ENCODE measurements at places on chromosomes 1 and 21. TPM values are rescaled to one million over a fixed set of nuclear protein-coding genes. Genes with fewer than 3 reads are reported as not detected.

- DNase-seq = no peak
These were observed 10.1 kb upstream of the ERICH3 start for GRCh38 chr1:74683656-74684055.

- no peak for DNase-seq
These were observed 38.5 kb downstream of the CSMD2 start for GRCh38 chr1:34126486-34126885.

GRCh38 chr1:12144236-12144635 lies 22.6 kb upstream of the TNFRSF1B start:
- DNase-seq = peak; percentile 76

DNA sequence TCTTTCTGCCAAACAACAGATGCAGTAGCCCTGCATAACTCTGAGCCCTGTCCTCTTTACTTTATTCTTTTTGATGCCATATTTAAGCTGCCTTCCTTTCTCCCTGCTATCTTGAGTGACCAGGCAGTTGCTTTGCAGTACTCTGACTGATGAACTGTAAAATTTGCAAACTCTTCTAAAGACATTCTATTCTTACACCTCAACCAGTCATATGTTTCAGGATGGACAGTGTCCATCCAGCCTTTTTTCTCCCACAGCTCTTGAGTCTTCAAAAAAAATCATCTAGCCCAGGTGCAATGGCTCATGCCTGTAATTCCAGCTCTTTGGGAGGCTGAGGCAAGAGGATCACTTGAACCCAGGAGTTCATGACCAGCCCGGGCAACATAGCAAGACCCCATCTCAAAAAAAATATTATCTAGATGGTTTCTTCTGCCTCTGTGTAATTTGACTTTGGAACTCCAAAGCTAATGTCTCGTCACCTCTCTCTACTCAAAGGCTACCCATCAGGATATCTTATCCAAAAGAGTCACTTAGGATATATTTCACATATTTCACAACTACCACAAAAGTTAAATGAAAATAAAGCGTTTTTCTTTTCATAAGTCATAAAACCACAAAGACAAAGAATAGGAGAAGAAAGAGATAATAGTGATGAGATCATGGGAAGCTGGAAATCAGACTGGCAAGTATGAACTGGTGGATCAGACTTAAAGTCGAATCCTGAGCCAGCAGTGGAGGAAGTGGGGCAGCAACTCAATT lies 54.6 kb upstream of the IPO9 start:
- DNase-seq = no peak

GRCh38 chr1:53077599-53077965 lies 15.6 kb downstream of the PODN start:
- DNase-seq = peak; percentile 62

GRCh38 chr1:47180603-47181094 lies 9.2 kb downstream of the PDZK1IP1 start:
- DNase-seq = peak; percentile 19

Gene TRAPPC3
- polyA plus RNA-seq = 60.2 TPM

Gene PALMD
- polyA plus RNA-seq = 12.7 TPM

DNA sequence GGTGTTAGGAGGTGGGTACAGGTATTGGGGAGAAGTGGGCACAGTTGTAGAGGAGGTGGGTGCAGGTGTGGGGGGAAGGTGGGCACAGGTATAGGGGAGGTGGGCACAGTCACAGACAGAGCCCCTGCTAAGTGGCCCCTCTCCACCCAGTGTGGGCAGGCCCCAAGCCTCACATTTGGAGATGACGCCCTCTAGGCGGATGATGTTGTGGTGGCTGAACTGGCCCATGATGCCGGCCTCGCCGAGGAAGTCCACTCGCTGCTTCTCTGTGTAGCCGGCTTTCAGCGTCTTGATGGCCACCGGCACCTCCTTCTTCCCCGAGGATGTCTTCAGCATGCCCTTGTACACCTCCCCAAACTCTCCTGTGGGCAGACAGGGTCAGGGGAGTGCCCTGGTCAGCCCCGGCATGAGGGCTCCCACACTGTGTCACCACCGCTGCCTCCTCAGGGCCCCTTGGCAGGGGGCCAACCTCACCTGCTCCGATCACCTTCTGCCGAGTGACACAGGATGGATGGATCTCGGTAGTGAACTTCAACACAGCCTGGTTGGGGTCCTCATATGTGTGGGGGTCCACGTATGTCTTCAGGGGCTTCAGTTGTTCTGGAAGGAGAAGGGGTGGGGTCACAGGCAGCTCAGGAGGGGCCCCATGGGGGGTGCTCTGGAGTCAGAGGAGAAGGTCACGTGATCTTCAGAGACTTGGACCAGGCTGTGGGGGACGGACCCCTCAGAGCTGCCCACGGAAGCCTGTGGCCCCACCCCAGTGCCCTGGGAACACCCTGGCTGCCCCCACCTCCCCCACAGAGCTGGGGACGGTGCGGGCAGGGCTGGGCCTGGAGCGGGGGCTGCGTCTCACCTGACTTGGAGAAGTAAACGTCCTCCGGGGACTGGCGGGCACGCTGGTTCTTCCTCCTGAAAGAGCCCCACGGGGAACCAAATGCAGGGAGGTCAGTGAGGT lies 22.6 kb downstream of the EPHA2 start:
- DNase-seq = no peak

Gene LRRC42
- polyA plus RNA-seq = 9.5 TPM

GRCh38 chr1:237700181-237700580 lies 190.5 kb downstream of the ZP4 start:
- DNase-seq = no peak

Gene IL6R
- polyA plus RNA-seq = 6.1 TPM

Gene RGS13
- 0.32 TPM for polyA plus RNA-seq

Gene CDC42
- polyA plus RNA-seq = 165 TPM

Gene CFAP141
- not detected for polyA plus RNA-seq

- no peak for DNase-seq
These were observed 6.0 kb upstream of the SCYL3 start for GRCh38 chr1:169899519-169900217.

- DNase-seq = peak; percentile 97
These were observed at the start of gene CSRP1 for GRCh38 chr1:201506557-201507359. Gene CSRP1 (minus strand): TSS chr1:201507123. CDS start chr1:201496303, 10,820 bp downstream.

GRCh38 chr1:205259324-205259832 lies 31.6 kb downstream of the TMCC2 start:
- no peak for DNase-seq

Gene KLHDC9
- polyA plus RNA-seq = 3.9 TPM

Gene RUNX1
- polyA plus RNA-seq = 4.8 TPM

DNA sequence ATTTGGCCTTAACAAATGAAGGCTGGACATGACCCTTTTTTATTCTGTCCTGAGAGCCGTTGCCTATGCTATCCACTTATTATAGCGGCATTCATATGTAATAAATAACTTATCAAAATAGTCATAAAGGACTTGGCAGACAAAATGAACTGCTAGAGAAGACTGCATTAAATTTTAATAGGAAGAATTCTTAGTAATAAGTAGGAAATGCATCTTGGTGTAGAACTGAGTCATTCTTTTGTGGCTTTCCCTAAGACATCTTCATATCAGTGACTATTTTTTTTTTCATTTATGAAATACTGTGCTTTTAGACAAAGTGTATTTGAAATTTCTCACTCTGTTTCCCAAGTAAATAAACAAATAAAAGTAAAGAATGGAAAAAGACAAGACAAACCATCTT lies 45.6 kb downstream of the PBX1 start:
- no peak for DNase-seq

- DNase-seq = no peak
These were observed 8.3 kb downstream of the CNIH3 start for GRCh38 chr1:224624432-224624831.

Gene TYW3
- polyA plus RNA-seq = 13.7 TPM

- DNase-seq = no peak
These were observed 13.1 kb upstream of the TTLL7 start for GRCh38 chr1:84012018-84012417.

DNA sequence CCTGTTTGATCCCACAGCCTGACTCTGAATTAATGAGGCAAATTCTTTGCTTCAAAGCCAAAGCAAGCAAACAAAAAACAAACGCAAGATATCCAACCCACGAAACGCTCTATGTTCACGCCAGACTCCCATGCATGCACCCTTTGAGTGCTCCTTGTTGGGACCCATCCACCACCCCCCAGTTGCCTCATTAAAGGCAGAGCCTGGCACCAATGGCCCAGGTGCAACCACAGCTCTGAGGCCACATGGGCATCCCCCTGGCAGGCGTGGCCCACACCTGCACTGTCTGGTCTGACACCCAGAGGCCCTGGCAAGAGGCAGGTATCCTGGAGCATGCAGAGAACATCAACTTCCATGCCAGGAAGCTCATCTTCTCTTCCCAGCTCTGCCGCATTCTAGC lies 1.1 kb upstream of the PADI4 start:
- DNase-seq = peak; percentile 41

DNA sequence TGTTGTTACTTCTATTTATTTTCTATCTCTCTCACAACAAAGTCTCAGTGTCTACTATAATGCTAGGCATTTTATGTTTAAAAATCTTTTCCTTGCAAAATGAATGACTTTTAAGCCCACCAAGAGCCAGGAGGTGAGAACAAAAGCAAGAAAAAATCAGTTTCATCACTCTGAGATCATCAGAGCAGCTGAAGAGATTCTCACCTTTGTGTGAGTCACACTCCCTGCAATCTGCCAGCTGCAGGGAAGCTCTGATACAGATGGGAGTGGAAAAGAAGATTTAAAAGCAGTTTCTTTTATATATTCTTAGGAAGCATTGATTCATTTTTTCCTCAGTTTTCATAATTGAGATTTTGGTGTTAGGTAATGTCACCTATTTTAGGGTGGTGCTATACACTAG lies 107.6 kb downstream of the LHX9 start:
- DNase-seq = no peak

DNA sequence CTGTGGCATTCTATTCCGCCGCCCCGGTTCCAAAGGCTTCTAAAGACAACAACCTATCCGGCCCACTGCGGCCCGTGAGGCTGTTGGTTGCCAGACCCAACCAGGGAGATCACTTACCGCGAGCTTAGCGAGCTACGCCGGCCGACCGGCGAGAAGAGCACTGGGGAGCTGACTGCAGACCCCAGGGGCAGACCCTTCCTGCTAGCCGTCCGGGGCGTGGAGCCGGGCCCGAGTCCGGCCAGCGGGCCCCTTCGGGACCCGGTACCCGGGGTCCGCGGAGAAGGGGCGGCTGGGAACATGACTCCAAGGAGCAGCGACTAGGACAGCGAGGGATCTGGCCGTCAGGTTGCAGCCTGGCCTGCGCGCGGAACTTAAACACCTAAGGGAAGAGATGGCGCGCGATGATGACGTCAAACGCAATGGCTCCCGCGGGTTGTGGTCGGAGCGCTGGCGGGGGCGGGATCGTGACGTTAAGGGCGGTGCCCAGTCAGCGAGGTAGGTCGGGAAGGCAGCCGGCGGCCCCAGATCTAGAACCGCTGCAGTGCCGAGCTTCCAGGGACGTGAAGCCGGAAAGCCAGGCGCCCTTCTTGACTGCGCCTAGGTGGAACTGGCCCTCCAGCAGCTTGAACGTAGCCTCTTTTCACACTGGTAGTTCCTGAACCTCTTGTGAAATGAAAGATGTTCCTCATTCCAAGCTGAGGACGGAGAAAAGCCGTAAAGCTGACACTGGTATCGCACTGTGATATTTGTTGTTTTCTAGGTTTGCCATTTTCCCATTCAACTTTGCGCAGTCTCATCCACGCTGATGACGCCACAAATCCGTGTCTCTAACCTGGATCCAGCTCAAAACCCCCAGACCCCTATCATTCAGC lies at the start of gene NUP133:
Gene NUP133, minus strand, starts transcription at position 391 of the 872 bp plus-strand sequence. Its CDS starts 92 bp downstream, at position 299.
- DNase-seq = peak; percentile 100

DNA sequence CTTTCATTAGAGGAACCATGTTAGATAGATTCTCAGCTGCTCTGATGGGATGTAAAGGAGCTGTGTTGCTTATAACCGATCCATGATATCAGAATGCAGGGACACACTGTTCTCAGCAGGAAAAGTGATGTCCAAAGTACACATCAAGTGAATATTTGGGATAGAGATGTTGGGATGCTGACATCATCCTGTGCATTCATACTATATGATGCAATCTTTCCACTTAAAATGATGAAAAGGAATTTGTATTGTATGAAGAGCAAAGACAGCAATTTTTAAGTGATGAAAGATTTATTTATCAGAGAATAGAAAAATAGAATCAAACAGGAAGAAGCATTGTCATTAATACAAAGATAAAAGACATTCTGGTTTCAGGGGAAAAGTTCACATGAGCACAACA lies 110.1 kb downstream of the ERG start:
- DNase-seq = no peak

Measured in spleen (tissue), 13 donors.